ENCODE measurements at places on chromosomes 16 and 17. TPM values are rescaled to one million over a fixed set of nuclear protein-coding genes. Genes with fewer than 3 reads are reported as not detected.

DNA sequence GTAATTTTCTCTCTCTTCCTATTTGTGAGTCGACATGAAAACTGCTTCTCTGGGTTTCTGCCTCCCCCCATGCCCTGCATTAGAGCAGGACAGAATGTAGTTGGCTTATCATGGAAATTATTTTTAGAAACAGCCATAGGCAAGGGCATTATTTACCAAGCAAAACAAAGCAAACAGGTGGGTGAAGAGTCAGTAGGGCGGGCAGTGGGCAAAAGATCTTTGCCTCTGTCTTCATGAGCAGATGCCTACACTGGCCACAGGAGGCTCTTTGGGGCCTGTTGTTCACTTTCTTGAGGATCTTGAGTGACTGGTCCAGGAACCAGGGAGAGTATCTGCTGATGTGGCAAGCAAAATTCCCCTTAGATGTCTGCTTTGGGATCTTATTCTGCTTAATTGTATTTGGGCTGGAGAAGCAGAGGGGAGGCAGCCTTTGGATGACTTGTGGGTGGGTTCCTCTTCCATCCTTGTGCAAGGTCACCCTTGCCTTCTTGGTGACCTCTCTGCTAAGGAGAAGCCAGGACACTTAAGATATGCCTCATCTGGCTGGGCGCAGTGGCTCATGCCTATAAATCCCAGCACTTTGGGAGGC is 42.5 kb upstream of the CLEC19A start:
- no peak for DNase-seq

Gene LITAFD
- total RNA-seq: not detected

DNA sequence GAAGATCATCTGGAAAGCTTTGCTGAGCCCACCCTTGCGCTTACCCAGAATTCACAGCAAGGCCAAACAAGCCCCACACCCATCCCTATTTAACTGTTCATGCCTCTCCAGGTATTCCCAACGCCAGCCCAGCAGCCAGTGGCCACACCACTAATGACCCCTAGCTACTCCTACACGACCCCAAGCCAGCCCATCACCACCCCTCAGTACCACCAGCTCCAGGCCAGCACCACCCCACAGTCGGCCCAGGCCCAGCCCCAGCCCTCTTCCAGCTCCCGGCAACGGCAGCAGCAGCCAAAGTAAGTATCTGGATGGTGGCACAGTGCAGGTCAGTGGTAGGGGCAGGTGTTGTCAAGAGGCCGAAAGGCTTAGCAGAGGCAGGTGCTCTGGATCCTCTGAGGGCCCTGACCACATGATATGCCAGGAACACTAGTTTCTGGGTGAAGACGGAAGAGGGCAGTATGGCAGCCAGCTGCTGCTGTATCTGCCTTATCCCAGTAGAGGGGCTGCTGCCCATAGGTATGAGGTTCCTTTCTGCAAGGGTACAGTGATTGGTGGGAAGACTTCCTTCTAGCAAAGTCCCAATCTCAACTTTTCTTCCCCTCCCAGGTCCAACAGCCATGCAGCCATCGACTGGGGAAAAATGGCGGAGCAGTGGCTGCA is 10.7 kb downstream of the PROCA1 start:
- DNase-seq: no peak

Gene RGS9
- 0.57 TPM for total RNA-seq

Gene SDK2
- total RNA-seq: under 0.01 TPM

Gene NPW
- 1.3 TPM for total RNA-seq

DNA sequence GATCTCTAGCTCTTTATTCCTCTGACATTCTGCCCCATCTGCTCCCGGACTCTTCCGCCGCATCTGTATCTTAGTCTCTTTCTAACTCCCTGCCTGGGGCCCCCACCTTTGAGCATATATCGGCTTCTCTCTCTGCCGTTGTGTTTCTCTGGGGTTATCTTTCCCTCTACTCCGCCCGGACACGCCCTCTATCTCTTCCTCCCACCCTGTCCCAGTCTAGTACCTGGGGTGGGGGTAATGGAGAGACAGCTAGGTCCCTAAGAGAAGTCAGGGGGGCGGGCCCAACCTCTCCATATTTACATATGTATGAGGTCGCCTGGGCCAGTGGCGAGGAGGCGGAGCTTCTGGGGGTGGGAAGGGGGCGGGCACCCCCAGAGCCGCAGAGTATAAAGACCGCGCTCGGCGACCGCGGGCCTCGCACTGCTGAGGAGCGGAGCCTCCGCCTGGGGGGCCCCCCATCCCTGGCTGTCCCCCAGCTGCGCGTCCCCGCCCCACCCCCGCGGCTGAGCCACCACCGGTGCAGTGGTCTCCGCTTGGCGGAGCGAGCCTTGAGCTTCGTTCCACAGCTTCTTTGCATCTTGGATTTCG is at the start of gene ATP1B2:
Gene ATP1B2, plus strand, starts transcription at position 418 of the 588 bp plus-strand sequence. CDS start 593 bp downstream, outside the sequence.
- no peak for DNase-seq

GRCh38 chr16:78894886-78895285 is 705.7 kb downstream of the MAF start:
- no peak for DNase-seq

Gene OTOP3
- not detected for total RNA-seq

DNA sequence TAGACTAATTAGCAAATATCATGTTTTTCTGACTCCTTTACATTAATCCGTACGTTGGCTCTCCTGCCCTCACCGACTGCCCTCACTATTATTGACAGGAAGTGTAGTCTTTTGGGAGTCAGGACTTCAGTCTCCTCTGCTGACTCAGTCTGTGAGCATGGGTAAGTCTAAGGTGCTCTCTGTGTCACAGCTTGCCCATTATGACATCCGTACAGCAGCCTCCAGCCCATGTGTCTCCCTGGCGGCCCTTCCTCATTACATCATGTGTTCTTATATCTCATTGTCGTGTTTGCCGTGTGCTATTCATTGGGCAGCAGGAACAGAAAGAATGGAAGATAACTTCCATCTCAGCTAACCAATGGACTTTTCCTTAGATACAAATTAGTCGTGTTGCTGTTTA is 77.5 kb downstream of the MRTFB start:
- DNase-seq: no peak

GRCh38 chr16:56967733-56968132 is 6.0 kb downstream of the CETP start:
- DNase-seq: no peak

DNA sequence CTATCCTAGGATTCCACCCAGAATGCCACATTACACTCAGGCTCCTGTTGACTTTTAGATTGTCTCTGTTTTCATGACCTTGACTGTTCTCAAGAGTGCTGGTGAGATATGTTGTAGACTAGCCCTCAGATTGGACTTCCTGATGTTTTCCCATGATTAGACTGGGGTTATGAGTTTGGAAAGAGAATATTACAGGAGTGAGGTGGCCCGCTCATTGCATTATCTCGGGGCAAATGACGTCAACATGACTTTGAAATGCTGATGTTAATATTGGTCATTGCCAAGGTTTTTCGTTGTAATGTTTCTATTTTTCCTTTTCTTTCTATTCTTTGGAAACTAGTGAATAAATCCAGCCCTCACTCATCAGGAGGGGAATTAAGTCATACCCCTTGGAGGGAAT is 355.7 kb upstream of the MON1B start:
- DNase-seq: no peak

DNA sequence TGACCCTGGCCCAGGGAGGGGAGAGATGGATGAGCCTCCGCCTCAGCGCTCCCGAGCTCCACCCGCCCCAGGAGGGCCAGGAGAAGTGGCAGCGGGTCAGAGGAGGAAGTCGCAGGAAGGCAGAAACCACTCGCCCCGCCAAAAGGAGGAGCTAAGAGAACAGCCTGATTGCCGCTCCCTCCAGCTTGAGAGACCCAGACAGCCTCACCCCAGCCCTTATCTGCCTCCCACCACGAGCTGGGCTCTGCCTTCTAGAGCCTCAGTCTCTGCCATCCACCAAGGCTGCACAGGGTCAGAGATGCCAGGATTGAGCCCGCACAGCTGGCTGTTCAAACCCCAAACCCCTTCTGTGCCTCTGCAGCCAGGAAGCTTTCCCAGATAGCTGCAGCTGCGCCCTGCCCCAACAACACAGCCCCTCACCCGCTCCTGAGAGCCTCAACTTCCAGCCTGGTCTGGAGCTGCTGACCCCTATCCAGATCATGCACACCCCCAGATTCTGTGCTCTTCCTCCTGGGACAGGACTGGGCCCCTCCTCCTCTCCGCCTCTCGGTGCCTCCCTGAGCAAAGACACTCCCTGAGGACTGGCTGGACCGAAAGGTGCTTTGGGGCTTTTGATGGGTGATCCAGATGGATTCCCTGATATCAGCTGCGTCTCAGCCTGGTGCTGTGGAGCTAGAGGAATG is 1.0 kb upstream of the ATP2A3 start:
- DNase-seq: peak; percentile 44

Gene RASD1
- total RNA-seq: 0.19 TPM

Gene CA5A
- total RNA-seq: not detected

DNA sequence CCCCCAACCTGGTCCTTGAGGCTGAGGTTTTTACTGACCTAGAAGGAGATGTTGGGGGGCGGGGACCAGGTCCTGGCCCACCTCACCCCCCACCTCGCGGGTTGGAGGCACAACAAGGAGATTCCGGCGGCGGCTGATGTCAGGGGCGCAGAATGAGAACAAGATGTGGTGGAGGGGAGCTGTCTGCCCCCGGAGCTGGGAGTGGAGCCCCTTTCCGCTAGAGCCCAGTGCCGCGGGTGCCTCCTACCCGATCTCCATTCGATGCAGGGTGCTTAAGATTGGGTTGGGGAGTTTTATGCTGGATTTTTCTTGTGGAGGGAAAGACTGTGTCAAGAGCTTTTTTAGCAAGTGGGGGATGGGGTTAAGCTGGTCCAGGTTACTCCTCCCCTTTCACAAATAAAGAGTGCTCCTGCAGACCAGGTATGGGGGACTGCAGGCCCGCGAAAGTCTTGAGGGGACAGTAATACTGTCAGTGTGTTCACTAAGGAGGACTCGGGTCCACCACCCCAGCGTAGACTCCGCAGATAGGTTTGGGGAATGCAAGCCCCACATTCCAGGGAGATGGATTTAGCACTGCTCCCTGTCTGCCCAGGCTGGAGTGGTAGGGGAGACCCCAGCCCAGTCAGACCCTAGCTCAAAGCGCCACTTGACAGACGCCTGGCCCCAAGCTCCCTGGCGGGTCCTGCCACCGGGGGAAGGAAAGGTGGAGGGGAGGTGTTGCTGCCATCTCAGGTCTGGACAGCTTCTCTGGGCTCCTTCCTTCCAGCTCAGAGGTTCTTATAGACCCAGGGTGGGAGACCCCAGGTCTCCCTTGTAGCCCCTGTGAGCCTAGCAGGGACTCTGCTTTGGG is 2.0 kb downstream of the CACNA1G start:
- no peak for DNase-seq

Gene PRDM7
- total RNA-seq: not detected

GRCh38 chr16:12158428-12158827 is 181.9 kb downstream of the SNX29 start:
- DNase-seq: peak; percentile 98

DNA sequence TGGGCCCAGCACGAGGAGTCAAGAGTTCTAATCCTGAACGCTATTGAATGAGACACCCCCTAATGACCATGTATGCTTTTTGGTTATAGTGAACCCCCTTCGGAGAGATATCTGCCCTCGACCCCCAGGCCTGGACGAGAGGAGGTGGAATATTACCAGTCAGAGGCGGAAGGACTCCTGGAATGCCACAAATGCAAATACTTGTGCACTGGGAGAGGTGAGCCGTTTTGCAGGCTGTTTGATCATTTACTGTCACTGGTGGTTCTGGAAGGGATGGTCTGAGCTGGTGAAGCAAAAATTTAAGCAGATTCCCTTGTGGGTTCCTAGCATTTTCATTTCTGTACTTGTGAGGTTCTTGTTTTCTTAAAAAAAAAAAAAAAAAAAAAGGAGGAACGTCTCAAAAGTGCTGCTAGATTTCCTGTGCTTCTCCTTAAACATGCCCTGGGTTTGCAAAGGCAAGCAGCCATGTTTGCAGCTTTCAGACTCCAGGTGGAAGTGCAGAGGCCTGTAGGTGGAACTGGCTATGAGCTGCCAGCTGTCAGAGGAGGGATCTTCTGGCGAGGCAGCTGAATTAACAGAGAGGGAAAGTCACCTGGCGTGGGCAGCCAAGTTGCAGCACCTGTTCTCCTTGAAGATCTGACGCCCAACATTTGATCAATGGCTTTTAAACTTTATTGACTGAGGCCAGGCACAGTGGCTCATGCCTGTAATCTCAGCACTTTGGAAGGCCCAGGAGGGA is 3.5 kb downstream of the MARVELD3 start:
- DNase-seq: peak; percentile 12

Gene B4GALNT2
- total RNA-seq: not detected

Data from LHCN-M2 (cell line).